ENCODE measurements at places on chromosomes 11 and 22.

DNA sequence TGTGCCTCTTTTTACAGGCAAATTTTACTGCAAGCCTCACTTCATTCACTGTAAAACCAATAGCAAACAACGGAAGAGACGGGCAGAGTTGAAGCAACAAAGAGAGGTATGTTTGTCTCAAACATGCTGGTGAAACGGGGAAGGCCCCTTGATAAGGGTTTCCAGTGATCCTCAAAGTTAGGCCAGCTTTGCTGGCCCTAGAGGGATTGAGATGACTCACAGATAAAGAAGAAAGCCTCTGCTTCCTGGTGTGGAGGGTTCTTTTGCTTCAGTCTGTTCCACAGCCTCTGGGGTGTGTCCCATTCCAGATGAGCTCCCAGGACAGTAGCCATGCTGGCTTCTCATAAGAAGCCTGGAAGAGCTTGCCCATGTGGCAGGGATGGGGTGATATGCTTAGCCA, 118.9 kb upstream of the PARVA start:
- DNase-seq = no peak

- no peak for DNase-seq
Observed at GRCh38 chr11:10030122-10030490, 263.9 kb downstream of the SBF2 start.

GRCh38 chr22:36379593-36380361, 8.0 kb downstream of the MYH9 start:
- DNase-seq = no peak

GRCh38 chr11:27934830-27935145, 173.2 kb downstream of the KIF18A start:
- no peak for DNase-seq

GRCh38 chr11:75471176-75471973, 38.4 kb upstream of the KLHL35 start:
- no peak for DNase-seq

GRCh38 chr11:5225480-5225871, 1.4 kb downstream of the HBB start:
- DNase-seq = no peak

- DNase-seq = no peak
Observed at GRCh38 chr11:65295001-65295400, 19.7 kb upstream of the CDC42EP2 start.

DNA sequence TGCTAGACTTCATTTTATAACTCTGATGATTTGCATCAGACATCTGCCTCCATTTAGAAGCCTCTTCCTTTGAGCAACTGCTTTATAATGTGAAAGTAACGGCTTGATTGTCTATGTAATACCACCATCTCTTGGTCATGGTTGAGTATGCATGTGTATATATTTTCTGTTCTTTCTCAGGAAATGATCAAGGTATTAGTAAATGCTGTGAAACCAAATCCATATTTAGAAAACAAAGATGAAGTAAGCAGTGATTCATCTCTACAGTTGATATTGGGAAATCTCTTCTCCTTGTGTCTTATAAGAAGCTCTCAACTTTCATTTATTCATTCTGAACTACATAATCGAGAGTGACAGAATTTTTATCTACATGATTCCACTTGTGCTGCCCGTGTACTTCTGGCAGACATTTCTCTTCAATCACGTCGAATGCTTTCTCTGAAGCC, 104.6 kb upstream of the ANO3 start:
- DNase-seq = peak; percentile 68

DNA sequence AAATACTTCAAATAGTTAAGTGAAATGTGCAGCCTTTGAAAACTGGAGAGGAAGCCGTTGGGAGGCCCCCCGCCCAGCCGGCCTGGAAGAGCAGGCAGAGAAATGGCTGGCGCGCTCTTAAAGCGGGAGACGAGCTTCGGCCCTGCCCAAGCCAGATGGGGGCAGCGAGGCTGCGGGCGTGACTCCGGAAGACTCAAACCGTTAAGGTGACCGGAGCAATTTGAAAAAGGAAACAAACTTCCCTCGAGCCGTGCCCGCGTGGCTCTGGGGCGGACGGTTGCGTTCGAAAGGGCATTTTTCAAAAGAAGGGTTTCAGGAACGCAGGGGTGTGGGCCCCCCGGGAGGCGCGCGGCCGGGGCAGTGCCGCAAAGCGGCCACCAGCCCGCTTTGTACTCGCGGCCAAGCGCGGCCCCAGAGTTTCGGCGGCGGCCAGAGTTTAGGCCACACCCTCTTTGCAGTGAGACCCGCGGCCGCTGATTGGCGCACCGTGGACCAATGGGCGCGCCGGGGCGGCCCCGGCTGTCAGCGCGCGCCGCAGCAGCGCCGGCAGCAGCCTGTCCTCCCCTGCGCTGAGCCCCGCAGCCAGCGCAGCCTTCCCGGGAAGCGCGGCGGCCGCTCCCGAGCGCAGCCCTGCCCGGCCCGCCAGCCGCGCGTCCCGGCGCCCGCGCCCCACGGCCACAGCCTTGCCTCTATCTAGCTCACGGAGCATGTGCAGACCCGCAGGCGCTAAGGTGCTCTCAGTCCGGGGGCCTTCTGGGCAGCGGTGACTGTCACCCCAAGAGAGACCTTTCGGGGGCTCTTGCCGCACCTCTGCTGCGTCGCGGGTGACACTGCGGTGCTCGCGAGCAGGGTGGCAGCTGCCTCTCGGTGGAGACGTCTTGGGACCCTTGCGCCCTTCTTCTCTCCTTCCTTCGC, at the start of gene NAV2:
Gene NAV2 (plus strand): TSS at position 557 of the 915 bp plus-strand sequence. CDS start 859 bp downstream, outside the sequence.
- DNase-seq = peak; percentile 95

DNA sequence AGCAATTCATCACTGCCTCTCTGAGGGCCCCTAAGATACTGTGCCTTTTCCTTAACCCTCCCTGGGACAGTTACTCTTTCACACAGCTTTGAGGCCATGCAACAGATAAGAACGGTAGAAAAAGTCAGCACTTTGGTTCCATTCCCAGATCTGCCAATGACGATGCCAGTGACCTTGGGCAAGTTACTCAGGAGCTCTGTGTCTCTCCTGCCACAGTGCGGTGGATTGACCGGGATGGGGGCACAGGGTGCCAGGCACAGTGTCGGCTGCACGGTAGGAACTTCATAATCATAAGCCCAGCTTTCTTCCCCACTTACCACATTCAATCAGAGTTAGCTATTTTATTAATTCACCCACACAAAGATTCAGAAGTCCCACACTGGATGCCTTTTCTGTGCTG, 1041.8 kb downstream of the TBC1D22A start:
- DNase-seq = no peak

GRCh38 chr11:628056-628455, 1.1 kb upstream of the SCT start:
- no peak for DNase-seq

- no peak for DNase-seq
Observed at GRCh38 chr11:89503422-89503821, 12.2 kb upstream of the NOX4 start.

GRCh38 chr11:121802542-121802941, 313.5 kb downstream of the BLID start:
- DNase-seq = no peak

DNA sequence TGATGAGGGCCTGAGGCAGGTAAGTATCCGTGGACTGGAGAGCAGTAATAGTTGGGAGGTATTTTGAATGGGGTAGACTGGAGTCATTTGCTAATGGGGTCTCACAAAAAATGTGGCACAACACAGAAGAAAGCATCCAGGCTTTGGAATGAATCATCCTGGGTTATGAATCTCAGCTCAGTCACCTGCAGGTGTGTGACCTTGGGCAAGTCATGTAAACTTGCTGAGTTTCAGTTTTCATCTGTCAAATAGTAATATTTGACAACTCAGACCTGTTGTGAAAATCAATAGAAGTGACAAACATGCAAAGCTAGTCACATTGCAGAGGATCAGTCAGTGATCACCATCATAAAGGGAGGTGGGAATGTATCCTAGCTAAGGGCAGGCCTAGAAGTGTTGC, 232.0 kb upstream of the TENM4 start:
- no peak for DNase-seq

DNA sequence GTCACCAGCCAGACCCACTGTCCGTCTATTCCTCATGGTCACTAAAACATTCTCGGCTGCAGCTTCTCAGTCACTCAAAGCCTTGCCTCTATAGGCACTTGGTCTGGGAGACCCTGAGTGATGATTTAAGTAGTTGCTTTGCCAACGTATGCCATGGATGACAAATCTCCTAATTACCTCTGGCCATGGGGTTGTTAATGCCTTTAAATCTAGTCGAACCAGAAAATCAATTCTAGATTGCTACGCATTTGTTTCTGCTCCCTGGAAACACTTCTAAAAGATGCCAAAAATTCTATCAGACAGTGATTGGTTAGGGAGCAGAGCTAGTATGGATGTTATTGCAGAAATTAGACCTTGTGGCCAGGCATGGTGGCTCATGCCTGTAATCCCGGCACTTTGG, 57.0 kb upstream of the RTL6 start:
- no peak for DNase-seq

DNA sequence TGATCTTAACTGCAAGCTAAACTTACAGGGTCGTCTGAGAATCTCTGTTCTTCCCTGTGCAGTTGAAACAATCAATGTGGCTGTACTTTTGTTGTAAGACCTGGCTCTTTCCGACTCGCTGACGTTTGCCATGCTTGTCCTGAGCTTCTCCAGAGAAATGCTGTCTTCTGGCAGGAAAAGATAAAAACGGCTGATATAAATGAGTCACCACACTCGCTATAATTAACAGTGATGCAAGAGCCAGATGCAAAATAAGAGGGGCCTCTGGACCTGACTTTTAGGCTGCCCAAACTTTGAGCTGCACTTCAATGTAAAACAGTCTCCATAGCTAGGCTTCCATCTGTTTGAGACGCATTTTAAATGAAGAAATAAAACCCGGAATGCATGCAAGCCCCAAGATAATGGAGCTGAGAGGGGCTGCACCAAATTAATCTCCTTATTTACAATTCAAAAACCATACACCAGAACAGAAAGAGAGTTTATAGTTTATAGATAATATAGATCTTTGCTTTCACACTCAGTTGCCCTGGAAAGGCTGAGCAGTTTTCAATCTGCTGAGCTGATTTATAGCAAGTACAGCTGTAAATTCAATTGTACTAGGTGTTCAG, 48.5 kb downstream of the WT1 start:
- DNase-seq = no peak

DNA sequence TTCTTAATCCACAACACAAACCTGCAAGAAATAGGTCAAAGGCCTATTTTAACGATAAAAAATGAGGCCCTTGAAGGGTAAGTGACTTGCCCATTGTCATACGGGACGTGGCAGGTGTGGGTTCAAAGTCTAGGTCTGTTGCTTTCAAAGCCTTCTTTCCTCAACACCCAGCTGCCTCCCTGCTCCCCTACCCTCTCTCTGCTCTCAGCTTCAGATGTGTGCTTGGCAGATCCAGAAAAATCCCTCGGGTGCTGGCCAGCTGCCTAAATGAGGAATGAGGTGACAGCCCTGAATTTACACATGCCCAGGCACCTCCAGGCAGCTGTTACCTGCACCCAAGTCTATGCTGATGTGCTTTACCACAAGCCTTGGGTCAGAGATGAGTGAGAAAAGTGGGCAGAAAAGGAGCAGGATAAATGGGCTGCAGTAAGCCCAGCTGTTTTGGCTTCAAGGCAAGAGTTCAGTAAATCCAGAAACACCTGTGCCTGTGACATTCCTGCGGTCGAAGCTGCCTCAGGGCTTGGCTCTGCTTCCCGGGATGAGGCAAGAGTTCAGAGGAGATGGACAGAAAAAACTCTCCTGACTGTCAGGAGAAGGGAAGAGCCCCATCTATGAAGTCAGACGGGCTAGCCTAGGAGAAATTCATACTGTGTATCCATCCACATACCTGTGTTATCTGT, 49.9 kb upstream of the LDLRAD3 start:
- no peak for DNase-seq

DNA sequence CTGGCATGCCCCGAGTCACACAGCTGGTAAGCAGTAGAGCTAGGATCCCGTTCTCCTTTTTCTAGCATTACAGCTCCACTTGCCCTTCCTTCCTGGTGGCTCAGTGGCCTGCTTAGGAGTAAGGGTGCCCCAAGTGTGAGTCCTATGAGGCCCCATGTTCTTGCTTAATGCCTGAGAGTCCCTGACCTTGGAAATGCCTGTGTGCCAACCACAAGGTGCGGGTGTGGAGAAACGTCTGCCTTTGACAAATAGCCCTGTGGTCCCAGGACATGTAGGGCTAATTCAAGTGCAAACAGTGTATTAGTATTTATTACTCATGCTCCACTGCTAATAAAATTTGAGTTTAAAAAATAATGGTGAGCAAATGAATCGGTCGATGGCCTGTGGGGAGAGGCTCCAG, 18.4 kb downstream of the GRIK4 start:
- DNase-seq = no peak

- no peak for DNase-seq
Observed at GRCh38 chr11:46574656-46575055, 19.2 kb downstream of the AMBRA1 start.

DNA sequence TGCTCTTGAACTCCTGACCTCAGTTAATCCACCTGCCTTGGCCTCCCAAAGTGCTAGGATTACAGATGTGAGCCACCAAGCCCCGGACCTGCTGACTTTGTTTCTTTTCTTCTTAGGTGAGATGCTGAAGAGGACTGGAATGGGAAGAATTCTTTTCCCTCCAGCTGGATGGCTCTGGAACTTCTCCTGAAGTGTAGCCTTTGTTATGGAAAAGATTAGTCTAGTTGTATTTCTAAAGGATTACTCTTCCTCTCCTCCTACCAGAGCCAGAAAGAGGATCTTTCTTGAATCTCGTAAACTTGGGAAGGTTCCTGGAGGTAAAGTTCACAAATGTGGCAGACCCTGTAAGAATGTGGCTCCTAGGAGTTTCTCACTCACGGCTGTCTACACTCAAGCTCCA, 95.4 kb upstream of the LARGE1 start:
- no peak for DNase-seq

GRCh38 chr11:57798905-57799559, 37.4 kb downstream of the CTNND1 start:
- DNase-seq = no peak

GRCh38 chr11:118126082-118126838, 26.4 kb downstream of the SCN4B start:
- DNase-seq = no peak

DNA sequence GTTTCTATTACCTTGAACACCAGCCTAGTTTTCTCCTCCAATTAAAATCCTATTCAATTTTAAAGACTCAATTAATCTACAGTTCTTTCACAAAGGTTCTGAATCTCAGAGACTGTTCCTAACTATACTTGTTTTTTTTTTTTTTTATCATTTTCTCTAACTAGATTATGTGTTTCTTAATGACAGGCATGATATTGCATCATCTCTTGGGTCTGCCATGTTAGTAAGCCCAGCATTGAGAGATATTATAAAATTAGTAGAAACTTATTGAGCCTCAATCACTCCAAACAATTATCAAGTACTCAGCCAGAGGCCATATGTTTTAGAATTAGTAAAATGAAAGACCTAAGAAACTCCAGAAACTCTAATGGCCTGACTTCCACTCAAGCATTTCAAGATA, 28.1 kb upstream of the SLC5A12 start:
- DNase-seq = no peak

Measured in brain (organoid and tissue), 16 donors.